Progenitor cell of endocrine pancreas (in vitro differentiated cells): ENCODE measurements at places on chromosomes 7 and 10.

DNA sequence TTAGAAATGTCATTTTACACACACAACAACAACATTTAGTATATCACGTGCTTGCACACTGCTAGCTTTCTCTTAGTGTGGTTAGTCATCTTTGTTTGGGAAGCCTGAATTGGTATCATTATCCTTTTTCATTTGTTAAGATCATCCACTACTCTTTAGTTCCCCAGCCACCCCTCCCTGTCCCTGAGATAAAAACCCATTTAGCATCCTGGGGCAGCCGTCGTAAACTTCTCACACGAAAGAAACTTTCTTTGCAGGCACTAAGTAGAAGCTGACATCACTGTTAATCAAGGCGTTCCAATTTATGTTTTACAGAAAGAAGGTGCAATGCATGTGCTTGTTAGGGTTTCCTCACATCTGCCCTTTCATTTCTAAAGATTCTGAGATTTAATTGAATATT, 475.1 kb upstream of the FZD8 start:
- DNase-seq, result no peak

- DNase-seq, result no peak
These were observed 111.6 kb downstream of the ADCY1 start for GRCh38 chr7:45685619-45686240.

DNA sequence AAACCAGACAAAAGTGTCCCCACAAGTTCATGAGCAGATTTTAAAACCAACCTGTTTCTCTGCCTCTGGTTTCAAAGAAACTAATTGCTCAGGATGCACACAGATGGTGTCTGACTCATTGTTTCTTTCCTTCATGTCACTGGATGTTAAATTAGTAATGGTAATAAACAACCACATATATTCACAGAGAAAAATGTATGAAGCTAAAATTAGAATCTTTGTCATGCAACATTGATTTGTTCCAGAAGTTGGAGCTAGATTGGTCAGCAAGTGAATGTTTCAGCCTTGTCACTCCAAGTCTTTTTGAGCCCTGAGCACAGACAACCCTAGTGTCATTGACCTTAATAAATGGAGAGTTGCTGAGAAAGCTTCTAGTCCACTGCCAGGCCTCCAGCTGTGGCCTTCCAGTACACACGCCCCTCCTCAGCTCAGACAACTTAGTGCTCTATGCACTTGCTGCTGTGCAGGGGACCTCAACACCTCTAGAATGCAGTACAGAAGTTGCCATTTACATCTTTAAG, 175.9 kb downstream of the CCDC71L start:
- no peak for DNase-seq

DNA sequence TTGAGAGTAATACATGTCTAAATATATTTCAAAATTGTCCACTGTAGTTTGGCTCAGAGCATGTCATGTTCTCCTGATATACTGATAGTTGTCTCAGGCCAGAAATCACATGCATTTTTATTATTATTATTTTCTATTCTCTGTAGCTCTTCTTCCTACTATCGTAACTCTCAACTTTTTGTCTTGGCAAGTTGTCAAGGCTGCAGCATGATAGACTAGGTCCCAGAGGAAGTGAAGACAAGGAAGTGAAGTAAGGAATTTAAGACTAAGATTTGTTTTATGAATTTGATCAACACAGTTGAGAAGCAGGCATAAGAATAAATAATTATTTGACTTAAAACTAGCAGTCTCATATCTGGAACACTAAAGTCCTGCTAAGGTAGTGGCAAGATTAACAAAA, 369.5 kb downstream of the ABCA13 start:
- DNase-seq, result no peak

DNA sequence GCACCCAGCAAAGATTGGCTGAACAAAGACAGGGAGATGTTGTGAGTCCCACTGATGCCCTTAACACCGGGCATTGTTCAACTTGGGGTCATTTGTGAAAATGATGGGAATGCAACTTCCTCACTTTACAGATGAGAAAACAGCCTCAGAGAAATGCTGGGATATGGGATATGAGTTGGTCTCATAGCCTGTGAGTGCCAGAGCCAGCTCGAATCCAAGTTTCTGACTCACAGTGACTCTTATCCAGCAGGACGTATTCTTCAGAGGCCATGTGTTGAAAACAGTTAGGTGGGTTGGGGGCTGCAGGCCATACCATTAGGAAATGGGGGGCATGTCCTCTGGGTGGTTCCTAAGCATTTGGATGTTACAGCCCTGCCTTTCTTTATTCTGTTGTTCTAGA, 45.2 kb downstream of the KIAA1217 start:
- no peak for DNase-seq

DNA sequence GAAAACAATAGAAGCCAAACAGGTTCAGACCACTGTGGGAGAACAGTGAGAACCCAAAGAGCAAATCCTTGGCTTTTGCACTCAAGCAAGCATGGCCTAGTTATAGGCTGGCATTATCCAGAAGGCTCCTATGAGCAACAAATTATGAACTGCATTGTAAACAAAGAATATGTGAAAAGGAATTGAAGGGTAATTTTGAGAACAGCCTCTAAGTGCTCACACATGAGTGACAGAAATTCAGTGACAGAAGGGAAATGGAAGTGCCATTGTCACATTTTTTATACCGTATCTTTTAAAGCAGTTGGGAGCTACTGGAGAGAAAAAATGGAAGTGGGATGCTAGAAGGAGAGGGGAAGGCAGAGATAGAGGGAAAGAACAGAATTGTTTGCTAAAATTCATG, 114.2 kb downstream of the MACC1 start:
- no peak for DNase-seq

DNA sequence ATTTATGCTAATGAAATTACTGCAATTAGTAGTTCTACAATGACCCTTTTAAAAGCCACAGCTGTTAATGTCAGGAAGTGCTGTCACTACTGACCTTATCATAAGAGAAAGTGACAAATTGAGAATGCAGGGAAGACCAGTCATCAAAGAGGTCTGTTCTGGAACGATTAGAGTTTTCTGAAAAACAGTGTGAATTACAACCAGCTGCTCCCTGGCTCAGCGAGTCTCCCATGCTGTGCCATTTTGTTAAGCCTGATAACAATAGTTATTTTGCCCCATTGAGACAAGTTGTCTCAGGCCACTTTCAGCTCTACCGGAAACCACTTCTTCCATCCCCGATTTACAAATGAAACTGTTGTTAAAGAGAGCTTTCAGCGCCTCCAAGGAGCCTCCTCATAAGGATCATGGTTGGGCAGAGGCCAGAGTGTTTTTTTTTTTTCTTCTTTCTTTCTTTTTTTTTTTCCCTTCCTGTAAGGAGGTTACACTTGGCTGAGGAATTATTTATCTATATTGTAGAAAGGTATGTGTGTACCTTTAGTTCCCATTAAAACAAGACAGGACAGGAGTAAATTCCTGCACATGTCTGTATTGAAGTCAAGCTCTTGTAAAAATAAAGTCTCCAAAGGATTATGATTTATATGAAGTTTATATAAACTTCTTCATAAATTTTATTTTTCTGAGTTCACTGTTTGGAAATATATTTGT, 173.6 kb downstream of the CDCA7L start:
- DNase-seq, result no peak
